ENCODE measurements at places on chromosomes 11 and 22.

- DNase-seq, result peak; percentile 71
Observed at GRCh38 chr11:32852207-32852606, 22.5 kb downstream of the PRRG4 start.

GRCh38 chr11:57180081-57180561 is 1.6 kb upstream of the LRRC55 start:
- no peak for DNase-seq

DNA sequence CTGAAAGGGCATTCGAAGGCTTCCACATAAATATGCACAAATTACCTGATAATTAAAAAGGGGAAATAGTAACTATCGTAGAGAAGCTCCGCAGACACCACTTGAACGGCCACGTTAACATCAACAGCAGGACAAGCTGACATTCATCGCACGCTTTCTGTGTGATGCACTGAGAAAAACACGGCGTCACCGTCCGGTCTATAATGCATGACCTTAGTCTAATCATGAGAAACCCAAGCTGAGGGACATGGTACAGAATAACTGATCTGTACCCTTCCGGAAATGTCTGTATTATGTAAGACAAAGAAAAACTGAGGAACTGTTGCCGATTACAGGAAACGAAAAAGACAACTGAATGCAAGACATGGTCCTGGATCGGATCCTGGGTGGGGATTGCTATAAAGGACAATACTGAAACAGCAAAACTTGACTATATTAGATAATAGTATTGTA is 678 bp upstream of the RANGAP1 start:
- DNase-seq, result peak; percentile 93

DNA sequence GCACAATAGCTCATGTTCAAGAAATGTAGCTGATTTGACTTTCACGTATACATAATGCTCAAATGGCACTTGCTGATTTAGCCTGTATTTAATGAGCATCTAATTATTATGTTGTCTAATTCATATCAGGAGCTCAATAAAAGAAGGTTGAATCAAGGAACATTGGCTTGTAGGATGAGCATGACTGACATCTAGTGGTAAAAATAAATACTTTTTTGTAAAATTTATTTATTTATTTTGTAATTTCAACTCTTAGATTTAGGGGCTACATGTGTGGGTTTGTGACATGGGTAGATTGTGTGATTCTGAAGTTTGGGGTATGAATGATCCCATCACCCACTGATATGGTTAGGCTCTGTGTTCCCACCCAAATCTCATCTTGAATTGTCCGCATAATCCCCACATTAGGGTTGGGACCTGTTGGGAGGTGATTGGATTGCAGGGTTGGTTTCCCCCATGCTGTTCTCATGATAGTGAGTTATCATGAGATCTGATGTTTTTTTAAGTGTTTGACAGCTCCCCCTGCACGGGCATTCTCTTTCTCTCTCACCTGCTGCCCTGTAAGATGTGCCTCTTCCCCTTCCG is 1.7 kb upstream of the OR52E5 start:
- peak; percentile 28 for DNase-seq

DNA sequence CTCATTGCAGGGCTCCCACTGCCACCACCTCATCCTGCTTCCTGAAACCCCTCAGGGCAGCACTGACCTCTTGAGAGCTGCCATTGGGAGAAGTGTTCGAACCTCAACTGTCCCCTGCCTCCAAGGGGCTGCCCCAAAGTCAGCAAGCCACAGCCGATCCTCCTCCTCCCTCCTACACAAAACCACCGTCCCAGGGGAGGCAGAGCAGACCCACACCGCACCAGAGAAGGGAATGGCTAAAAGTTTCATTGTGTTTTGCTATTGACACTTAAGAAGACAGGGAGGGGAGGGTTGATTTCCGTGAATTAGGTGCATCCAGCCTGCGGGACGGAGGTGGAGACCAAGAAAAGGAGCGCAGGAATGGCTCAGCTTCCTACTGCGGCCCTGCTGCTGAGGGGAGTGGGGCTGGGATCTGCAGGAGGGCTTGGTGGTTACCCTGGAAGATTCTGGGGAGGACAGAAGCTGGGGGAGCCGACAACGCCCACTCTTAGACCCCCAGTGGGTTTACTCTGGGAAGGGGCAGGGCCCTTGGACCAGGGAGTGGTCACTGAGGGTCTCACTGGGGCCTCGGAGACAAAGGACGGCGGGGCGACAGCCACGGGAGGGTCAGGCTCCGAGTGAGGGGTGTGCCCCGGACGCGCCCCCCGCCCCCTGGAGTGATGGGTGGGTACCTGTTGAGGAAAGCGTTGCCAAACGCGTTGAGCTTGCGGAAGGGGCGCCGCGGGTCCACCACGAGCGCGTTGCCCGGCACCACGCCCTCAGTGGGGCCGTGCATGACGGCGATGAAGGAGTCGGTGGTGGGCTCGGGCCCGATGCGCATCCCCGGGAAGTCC is 815 bp downstream of the EHD1 start:
- peak; percentile 57 for DNase-seq

GRCh38 chr11:72426103-72426757 is 8.1 kb downstream of the CLPB start:
- DNase-seq, result no peak

DNA sequence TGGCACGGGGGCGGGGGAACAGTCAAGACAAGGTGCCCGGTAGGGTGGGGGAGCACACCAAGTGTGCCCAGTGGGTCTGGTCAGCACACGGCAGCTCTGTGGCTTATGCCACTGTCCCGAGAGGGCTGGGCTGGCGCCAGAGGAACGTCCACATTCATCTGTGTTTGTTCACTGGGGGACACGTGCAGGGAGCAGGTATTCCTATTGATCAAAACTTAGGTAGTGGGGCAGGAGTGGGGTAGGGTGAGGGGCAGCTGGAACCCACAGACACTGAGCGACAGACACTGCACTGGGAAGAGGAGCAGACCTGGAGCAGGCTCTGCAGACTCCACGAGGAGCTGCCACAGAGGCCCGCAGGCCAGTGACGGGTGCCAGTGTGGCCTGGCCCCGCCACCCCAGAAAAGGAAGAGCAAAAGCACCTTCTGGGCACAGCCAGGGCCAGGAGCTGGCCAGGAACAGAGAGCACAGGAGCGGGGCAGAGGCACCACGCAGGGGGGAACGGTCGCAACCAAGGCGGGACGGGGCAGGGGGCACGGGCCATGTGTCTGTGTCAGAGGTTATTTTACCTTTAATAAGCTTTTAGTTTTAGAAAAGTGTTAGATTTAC is 2.1 kb upstream of the MOB2 start:
- no peak for DNase-seq

- DNase-seq, result peak; percentile 73
Observed at GRCh38 chr11:72263361-72263760, 19.4 kb upstream of the PHOX2A start.

DNA sequence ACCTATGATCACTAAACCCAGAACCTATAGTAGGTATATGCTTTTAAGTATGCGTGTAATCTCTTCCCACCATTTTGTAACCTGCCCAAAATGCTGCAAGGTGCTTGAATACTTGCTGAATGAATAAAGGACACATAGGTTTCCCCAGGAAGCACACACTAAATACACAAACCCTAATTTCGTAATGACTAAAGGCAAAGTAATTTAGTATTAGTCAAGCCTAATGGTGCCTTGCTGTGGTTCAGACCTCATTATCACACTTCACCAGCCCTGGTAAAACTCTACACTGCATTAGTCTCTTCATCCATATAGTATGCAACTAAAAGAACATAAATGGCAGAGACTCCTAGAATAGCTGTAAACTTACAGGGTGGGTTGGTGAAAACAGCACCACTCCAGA is 289.0 kb upstream of the PITPNB start:
- no peak for DNase-seq

- DNase-seq, result no peak
Observed at GRCh38 chr11:123145220-123145619, 49.8 kb downstream of the CLMP start.

All from inflammatory macrophage treated with lipopolysaccharide for 4 hours (primary cell).